ENCODE measurements at places on chromosomes 1 and 21. TPM values are rescaled to one million over a fixed set of nuclear protein-coding genes. Genes with fewer than 3 reads are reported as not detected.

SLC16A4 gene
- total RNA-seq = 37.3 TPM

CNIH3 gene
- total RNA-seq = 0.59 TPM

ILDR2 gene
- not detected for total RNA-seq

KRTAP19-1 gene
- not detected for total RNA-seq

ESRRG gene
- not detected for total RNA-seq

PADI3 gene
- 0.89 TPM for total RNA-seq

ANGPTL7 gene
- not detected for total RNA-seq

SLAMF6 gene
- not detected for total RNA-seq

MFAP2 gene
- 0.39 TPM for total RNA-seq

DRAXIN gene
- total RNA-seq = 0.06 TPM

LSS gene
- total RNA-seq = 14.6 TPM

HOOK1 gene
- total RNA-seq = 0.27 TPM

MSH4 gene
- not detected for total RNA-seq

Measured in A549 treated with Mapracorat at 1 μM for 4 hours (cell line).